ENCODE measurements at places on chromosomes 3 and 15. TPM values are rescaled to one million over a fixed set of nuclear protein-coding genes. Genes with fewer than 3 reads are reported as not detected.

DNA sequence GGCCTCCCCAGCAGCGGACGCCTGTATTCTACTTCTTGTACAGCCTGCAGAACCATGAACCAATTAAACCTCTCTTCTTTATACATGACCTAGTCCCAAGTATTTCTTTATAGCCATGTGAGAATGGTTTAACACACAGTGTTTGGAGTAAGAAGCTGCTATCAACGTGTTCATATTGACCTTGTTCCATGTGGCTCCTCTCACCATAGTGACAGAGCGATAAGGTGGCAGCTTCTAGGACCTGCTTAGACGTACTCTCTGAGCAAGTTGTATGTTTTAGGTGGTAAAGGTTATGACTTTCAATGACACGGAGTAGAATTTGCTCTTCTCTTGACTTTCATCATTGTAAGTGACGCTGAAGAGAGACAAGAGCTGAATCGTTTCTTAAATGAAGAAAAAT, 157.7 kb upstream of the SLCO3A1 start:
- no peak for DNase-seq

P2RY14 gene
- 0.10 TPM for polyA plus RNA-seq

- DNase-seq: no peak
These were observed 1.6 kb downstream of the TPM1 start for GRCh38 chr15:63044077-63044644.

- no peak for DNase-seq
These were observed 219.7 kb upstream of the COL8A1 start for GRCh38 chr3:99418709-99419108.

GRCh38 chr3:40920041-40920440, 279.3 kb upstream of the CTNNB1 start:
- no peak for DNase-seq
